Smooth muscle cell of the umbilical artery (primary cell): ENCODE measurements at places on chromosomes 4 and X. TPM values are rescaled to one million over a fixed set of nuclear protein-coding genes. Genes with fewer than 3 reads are reported as not detected.

LNX1 gene
- total RNA-seq: 2.0 and 4.5 TPM in 2 replicates

ASB5 gene
- not detected in 2 replicates for total RNA-seq

ASB9 gene
- 1.2 TPM in 2 replicates for total RNA-seq

SLC49A3 gene
- 1.4 and 5.3 TPM in 2 replicates for total RNA-seq

SPANXB1 gene
- not detected in 2 replicates for total RNA-seq

MAGEA10 gene
- not detected in 2 replicates for total RNA-seq

TLR6 gene
- total RNA-seq: 1.8 and 3.2 TPM in 2 replicates

POLN gene
- total RNA-seq: 5.3 TPM in 2 replicates

WDR13 gene
- 75.9 and 76.6 TPM in 2 replicates for total RNA-seq

YY2 gene
- total RNA-seq: 2.1 and 3.8 TPM in 2 replicates

CFI gene
- 1.2 and 9.2 TPM in 2 replicates for total RNA-seq

TBX22 gene
- total RNA-seq: not detected in 2 replicates

ASB12 gene
- total RNA-seq: not detected in 2 replicates

SORBS2 gene
- total RNA-seq: 15.8 and 16.3 TPM in 2 replicates

NAP1L2 gene
- 0.59 and 0.78 TPM in 2 replicates for total RNA-seq

CTAG1B gene
- total RNA-seq: not detected in 2 replicates
